ENCODE measurements at places on chromosomes 1 and 21. TPM values are rescaled to one million over a fixed set of nuclear protein-coding genes. Genes with fewer than 3 reads are reported as not detected.

DNA sequence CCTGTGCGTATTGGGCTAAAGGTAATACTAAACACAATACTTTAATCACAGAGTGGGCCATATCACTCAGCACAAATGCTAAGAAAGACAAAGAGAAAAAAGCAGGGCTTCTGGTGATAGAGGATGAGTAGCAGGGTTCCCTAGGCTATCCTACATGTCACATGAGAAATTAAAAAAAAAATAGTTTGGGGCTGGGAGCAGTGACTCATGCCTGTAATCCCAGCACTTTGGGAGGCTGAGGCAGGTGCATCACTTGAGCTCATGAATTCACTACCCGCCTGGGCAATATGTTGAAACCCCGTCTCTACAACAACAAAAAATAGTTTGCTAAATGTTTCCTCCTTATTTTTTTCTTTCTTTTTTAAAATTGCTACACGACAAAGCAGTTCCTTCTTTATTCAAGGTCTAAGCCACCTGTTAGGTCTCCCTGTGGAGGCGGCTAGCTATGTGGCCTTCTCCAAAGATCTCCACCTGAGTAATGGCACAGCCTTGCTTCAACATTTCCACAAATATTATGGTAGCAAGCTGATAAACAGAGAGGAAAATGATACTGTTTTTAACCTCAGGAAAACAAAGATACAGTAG, 1.5 kb downstream of the ENSA start:
- peaks cover 6% of the 10 kb centered on the region for H3K4me1 ChIP-seq
- H3K27me3 ChIP-seq: no peaks in the 10 kb centered on the region
- H3K27ac ChIP-seq: no peak overlapping the region
- H3K4me3 ChIP-seq: no peak overlapping the region

The NBPF20 gene
- 2.1 TPM for total RNA-seq

GRCh38 chr1:68028566-68028965, 21.9 kb downstream of the DIRAS3 start:
- H3K27ac ChIP-seq: no peak overlapping the region
- no peak for DNase-seq
- H3K36me3 ChIP-seq: no peaks in the 10 kb centered on the region
- peaks cover 3% of the 10 kb centered on the region for H3K27me3 ChIP-seq
- no peaks in the 10 kb centered on the region for H3K4me1 ChIP-seq

DNA sequence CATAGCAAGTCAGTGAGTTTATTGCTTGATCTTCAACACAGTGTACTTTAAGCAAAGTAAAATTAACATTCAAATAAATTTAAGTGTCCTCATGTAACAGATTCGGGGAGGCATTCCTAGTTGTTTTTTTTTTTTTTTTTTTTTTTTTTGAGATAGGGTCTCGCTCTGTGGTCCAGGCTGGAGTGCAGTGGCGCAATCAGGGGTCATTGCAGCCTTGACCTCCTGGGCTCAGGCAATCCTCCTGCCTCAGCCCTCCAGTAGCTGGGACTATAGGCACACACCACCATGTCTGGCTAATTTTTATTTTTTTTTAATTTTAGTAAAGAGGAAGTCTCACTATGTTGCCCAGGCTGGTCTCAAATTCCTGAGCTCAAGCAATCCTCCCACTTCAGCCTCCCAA, 22.8 kb downstream of the OSBPL9 start:
- no peak for DNase-seq
- no peak overlapping the region for H3K4me3 ChIP-seq
- H3K27ac ChIP-seq: no peak overlapping the region
- H3K4me1 ChIP-seq: peaks cover 8% of the 10 kb centered on the region

The SYDE2 gene
- total RNA-seq: 48.9 TPM
